NCI-H1417 (cell line): ENCODE measurements at places on chromosomes 13 and 19.

GRCh38 chr19:44574186-44574950, 39.0 kb upstream of the IGSF23 start:
- DNase-seq = no peak

GRCh38 chr13:90792335-90792734, 555.2 kb upstream of the MIR17HG start:
- no peak for DNase-seq

- no peak for DNase-seq
Measured at GRCh38 chr13:51534041-51534817, 50.0 kb upstream of the WDFY2 start.

DNA sequence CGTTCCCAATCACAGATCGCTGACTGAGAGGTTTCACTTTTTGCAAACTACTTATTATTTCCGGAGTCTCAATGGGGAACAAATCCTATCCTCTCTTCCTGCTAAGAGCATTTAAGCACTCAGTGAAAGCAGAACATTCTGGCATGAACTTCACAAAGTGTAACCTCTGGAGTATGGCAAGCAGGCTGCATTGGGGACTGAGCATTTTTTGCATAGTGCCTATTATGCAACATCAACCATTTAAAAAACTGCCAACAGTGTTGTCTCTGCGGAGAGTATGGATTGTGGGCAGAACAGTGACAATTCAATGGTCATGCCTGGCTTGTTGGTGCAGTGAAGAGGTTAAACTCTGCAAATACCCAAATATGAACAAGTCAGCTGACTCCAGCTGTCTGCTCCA, 484.6 kb downstream of the OLFM4 start:
- DNase-seq = no peak

DNA sequence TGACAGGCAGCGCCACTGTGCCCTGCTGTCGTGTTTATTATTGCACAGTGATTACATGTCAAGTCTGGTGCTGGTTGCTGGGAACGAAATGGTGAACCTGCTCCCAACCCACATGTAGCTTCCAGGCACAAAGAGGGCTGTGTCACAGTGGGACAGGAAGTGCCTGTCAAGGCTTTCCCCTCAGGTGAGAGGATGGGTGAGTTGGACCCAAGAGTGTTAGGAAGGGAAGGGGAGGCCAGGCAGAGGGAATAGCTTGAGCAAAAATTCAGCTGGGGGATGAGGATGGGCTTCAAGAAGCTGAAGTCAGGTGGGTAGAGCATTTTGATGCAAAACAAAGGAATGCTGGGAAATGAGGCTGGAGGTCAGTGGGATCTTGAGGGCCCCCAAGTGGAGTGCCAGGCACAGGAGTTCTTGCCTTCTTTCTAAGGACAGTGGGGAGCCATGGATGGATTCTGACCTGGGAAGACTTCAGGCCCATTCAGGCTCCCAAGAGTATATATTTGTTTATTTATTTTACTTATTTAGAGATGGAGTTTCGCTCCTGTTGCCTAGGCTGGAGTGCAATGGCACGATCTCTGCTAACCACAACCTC, 8.5 kb upstream of the QTRT1 start:
- DNase-seq = no peak

- DNase-seq = no peak
Measured at GRCh38 chr19:51124729-51125128, at the start of gene SIGLEC9. Gene SIGLEC9 (plus strand): TSS chr19:51124906. CDS start chr19:51124975, 69 bp downstream.

DNA sequence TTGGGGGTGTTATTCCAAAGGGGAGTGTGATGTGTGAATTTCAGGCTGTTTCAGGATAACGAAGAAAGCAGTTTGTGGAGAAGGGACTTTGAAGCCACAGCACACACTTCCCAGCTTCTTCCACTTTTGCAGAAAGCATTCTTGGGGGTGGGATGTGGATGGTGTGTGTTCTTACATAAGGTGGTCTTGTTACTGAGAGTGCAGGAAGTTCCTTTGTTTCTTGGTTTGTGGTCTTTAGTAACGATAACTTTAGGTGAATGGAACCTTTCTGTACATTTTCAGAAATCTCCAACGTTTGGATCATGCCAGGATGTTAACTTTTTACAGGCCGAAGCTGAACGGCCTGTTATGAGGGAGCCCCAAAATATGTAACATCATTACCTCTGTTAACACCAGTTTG, 251.8 kb downstream of the KCNRG start:
- no peak for DNase-seq

- no peak for DNase-seq
Measured at GRCh38 chr13:41389580-41389979, 67.8 kb upstream of the RGCC start.

GRCh38 chr13:33033986-33034385, 17.8 kb downstream of the KL start:
- no peak for DNase-seq

GRCh38 chr19:52946322-52947310, 16.1 kb downstream of the ZNF816 start:
- DNase-seq = no peak

- peak; percentile 93 for DNase-seq
Measured at GRCh38 chr13:45781553-45782326, 69.8 kb downstream of the SIAH3 start.

DNA sequence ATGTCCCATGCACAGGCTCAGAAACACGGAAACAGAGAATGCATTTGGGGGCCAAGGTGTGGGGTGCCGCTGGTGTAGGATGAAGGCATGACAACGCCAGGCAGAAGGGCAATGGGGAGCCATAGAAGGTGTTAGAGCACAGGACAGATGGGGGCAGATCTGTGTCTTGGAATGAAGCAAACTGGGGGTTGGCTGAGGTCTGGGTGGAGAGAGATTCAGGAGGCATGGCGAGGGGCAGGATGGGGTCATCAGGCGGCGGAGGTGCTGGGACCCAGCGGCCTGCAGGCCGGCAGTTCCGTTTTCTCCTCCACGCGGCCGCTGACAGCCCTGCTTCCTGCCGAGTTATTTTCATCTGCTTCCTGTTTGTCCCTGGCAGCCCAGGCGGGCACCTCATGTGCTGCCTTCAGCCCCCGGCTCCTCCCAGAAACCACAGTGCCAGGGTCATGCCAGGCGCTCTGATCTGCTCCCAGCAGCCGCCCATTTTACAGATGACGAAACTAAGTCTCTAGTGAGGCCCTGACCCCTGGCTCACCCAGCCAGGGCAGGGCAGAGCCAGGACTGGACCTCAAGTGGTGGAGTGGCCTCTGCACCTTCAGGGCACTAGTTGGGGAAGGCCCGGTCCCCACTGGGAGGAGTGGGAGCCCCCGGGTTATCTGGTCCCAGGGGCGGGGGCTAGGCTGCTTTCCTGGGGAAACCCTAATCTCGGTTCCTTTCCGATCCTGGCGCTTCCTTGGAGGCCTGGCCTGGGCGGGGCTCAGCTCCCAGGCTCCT, 2.2 kb downstream of the ARHGAP45 start:
- DNase-seq = no peak

- peak; percentile 31 for DNase-seq
Measured at GRCh38 chr13:26946684-26947343, 186.2 kb upstream of the GPR12 start.

DNA sequence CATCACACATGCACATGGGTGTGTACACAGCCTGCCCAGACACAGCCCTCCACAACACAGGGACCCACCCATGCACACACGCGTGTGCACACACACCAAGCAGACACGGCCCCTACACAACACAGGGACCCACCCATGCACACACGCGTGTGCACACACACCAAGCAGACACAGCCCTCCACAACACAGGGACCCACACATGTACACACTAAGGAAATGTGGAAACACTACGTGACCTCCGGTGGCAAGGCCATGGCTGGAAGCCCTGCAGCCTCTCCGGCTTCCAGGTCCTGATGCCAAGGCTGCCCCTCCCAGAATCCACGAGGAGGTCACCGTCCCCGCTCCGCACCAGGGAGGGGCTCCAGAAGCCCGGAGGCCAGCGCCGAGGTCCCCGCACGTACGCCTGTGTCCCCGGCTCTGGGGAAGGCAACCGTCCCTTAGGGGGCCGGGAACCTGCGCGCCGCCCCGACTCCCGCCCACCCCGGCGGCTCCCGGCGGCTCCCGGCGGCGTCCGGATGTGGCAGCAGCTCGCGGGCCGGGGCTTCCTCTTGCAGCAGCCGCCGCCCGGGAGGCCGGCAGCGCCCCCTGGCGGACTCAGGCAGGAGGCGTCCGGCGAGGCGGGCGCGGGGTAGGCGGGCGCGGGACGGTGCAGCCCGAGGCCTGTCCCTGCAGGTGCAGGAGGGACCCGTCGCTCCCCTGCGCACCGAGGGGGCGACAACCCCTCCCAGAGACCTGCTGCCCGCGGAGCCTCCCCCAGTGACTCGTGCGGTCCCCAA, 29.8 kb upstream of the GRTP1 start:
- peak; percentile 91 for DNase-seq

DNA sequence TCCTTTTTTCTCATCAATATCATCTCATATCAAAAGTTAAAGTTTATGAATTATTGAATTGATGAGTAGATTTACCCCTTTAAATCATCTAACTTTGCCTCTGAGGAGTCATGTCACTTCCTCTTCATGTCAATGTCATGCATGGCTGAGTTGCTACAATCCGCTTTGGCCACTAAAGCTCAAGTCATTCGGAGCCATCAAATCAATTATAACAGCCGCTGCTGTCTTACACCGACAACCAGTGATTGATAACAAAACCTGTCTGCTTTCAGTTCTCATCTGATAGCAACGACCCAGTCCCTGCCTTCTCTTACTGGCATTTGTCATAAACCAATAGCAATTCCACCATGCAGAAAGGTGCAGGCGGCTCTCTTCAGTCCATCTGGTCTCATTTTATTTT, 429.3 kb downstream of the DIAPH3 start:
- peak; percentile 23 for DNase-seq

- DNase-seq = no peak
Measured at GRCh38 chr13:52686376-52686775, 33.7 kb downstream of the SUGT1 start.

DNA sequence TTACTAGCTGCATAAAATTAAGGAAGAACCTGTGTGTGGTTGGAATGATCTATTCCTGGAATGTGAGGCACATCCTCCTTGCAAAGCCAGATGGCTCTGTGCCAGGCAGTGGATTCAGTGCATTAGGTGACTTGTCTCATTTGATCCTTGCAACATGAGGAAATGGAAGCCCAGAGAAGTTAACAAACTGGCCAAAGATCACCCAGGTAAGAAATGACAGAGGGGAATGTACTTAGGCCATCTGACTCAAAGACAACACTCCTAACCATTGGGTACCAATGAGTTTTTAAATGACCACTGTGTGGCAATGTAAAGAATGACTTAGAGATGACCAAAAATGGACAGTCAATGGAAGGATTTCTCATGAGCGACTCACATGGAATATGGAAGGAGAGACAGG, 114.2 kb upstream of the RXFP2 start:
- DNase-seq = no peak

- peak; percentile 86 for DNase-seq
Measured at GRCh38 chr13:113759525-113760137, 605 bp downstream of the TMEM255B start.

- peak; percentile 61 for DNase-seq
Measured at GRCh38 chr13:75760131-75761021, 124.2 kb downstream of the LMO7 start.

DNA sequence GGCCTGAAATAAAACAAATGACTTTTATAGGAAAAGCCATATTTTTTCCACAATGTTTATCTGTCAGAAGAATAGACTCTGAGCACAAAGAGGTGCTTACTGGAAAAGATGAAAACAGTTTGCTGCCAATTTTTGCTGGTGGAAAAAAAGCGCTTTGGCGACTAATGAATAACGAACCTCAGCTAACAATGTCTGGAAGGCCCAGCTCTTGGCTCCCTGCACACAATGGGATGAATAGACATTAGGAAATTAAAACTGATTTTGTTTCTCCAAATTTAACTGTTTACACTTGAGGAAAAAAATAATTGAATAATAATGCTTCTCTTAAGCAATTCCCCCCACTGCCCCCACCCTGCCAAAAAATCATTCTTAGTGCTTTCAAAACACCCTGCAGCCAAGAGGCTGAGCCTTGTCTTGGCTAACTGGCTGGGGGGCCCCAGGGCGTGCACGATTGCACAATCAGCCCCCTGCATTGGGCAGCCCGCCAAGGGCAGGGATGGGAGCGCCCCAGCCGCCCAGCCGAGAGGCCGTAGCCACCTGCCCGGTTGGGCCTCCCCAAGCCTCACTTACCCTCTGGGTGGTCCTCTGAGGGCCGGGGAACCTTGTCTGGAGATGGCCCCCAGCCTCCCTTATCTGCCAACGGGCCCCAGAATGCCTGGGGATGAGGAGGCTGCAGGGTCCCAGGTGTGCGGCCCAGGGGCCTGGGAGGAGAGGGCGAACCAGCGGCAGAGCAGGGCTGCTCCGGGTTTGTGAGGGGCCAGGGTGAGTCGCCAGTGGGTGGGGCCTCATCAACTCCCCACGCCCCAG, 16.8 kb downstream of the CEBPG start:
- no peak for DNase-seq

DNA sequence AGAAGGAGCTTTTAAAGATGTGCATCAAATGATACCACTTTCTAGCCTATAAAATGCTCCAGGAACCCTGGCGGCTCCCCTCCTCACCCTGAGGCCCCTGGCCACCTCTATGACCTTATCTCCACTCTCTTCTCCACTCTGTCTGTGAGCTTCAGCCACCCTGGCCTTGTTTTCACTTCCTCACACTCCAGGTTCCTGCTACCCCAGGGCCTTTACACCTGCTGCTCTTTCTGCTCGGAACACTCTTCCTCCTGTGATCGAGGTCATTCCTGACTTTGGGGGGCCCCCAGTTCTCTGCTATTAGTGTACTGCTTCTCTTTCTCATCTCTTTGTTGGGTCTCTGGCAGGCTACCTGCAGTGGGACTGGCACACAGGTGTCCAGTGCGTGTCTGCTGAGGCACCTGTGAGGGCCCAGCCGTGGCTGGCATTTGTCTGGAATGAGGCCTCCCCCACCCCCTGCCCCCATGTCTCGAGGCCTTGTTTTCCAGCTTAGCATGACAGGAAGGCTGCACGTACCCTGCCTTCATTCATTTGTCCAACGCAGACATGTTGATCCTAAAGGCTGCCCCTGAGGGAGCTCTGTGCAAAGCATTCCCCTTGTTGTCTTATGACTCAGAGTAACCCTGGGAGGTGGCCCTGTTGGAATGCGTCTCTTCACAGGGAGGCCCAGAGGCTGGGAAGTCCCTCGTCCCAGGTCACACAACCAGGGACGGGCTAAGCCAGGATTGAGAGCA, 2.3 kb downstream of the DDA1 start:
- no peak for DNase-seq

GRCh38 chr19:47239152-47239551, 8.2 kb upstream of the BBC3 start:
- no peak for DNase-seq

- DNase-seq = no peak
Measured at GRCh38 chr19:38011426-38011825, 104.4 kb downstream of the SIPA1L3 start.

DNA sequence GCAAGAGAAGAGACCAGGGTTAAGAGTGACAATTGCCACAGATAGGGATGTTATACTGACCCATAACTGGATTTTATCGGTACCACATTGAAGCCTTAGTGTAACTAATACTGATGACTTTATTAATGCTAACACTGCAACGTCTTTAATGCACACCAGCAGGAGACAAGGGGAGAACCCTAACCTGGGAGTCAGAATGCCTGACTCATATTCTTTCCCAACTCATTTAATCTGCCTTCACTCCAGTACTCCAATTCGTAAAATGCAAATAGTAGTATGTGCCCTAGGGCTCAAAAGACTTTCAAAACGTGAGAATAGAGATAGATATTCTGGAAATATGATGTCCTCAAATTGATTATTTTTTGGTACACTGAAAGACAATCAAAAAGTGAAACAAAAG, 62.4 kb downstream of the GPC6 start:
- no peak for DNase-seq
